ENCODE measurements at places on chromosomes 4 and X.

- no peak for DNase-seq
These were observed 4.8 kb downstream of the ADD1 start for GRCh38 chr4:2848449-2848848.

- no peak for DNase-seq
These were observed at the start of gene ENPP6 for GRCh38 chr4:184217634-184218033. Gene ENPP6 (minus strand): TSS chr4:184217873. CDS start chr4:184217819, 54 bp downstream.

GRCh38 chr4:152460488-152460887 is 75.4 kb downstream of the FBXW7 start:
- DNase-seq = peak; percentile 15

DNA sequence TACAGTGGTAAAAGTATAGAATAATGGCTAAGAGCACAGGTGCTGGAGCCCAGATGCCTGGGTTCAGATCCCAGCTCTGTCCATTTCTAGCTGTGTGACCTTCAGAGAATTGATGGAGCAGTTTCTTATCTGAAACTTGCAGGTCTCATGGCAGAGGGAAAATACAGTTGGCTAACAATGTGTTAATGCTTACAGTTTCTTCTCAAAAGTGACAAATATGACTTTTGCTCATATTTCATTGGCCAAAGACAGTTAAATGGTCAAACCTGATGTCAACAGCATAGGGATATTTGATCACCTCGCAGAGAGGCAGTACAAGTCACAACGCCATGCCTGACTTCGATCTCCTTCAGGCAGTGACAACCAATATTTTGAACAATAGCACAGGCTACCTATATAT is 60.2 kb upstream of the LCORL start:
- DNase-seq = no peak

DNA sequence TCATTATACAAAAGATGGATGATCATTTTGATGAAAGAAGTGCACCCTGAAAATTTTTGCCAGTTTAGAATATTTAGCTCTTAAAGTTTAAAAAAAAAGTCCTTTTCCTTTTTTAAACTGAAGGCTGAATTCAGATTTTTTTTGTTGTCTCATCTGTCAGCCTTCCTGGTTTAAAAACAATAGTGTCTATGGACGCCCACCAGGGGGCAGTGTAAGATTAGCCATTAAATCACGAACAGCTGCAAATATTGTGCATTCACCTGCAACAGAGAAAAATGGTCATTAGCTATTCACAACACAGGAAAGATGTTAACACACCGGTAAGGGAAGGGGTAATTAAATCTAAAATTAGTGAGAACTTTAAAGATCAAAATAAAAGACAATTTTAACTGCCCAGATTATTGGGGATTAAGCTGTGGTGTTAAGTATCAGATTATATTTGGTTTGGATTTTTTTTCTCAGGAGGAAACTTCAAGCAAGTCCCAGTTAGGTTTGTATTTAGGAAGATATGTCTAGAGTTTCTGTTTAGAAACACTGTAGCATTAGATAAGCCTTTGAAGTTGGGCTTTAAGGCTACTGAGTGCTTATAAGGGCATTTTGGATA is 4.4 kb upstream of the CXorf38 start:
- DNase-seq = peak; percentile 46

DNA sequence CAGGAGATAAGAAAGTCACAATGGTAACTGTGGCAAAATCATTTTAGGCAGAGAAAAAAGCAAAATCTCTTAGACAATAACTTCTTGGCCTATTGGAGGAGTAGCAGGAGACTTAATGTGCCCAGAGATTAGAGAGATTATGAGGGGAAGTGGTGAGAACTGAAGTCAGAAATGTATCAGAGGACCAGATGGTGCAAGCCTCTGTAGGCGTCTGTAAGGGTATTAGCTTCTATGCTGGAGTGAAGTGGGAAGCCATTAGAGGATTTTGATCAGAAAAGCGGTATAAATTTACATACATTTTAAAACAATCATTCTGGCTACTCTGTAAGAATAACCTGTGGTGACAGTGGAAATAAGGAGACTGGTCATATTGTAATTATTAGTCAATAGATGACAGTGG is 236.7 kb downstream of the FAT4 start:
- no peak for DNase-seq

GRCh38 chr4:157204634-157205244 is 15.8 kb upstream of the GRIA2 start:
- peak; percentile 3 for DNase-seq

DNA sequence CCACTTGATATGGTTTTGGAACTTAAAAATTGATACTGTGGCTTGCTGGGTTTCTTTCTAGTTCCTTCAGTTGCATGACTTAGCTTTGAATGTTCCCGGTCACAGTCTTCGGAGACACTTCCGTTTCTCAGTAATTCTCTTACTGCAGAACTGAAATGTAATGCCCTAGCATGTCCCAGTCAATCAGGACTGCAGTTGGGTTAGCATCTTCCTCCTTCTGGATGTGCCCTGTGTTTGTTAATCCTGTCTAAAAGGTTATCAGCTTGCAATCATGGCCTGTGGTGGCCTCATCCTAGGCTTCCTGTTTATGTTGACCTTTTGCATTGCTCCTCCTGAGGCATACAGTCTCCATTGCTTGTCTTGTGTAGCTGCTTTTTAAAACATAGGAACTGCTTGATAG is 275.9 kb downstream of the ARHGAP10 start:
- DNase-seq = peak; percentile 18

GRCh38 chr4:151671541-151672059 is 89.2 kb downstream of the GATB start:
- DNase-seq = no peak

- no peak for DNase-seq
These were observed 5.1 kb upstream of the APLN start for GRCh38 chrX:129659861-129660260.

DNA sequence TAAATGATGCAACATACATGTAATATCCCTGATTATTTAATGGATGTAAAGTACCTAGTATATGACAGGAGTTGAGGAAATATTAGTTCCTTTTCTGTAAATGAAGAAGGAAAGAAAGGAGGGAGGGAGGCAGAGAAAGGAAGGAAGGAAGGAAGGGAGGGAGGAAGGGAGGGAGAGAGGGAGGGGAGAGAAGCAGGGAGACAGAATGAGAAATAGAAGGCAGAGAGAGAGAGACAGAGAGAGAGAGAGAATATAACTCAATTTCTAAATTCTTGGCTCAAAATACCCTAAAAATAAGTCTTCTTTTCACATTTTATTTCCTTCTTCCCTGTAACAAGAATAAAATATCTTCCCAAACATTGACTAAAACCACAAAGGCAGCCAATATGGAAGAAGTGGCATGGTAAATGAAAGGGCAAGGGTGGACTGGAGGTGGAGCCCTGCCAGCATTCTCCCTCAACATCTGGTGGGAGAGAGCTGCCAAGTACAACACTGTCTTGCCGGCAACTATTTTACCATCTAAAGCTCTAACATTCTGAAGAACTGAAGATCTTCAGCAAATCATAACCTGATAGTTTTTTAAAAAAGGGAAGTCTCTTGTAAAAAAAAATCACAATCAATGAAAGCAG is 245.1 kb downstream of the PPP3CA start:
- no peak for DNase-seq

GRCh38 chrX:28920153-28920943 is 333.1 kb downstream of the IL1RAPL1 start:
- DNase-seq = no peak

DNA sequence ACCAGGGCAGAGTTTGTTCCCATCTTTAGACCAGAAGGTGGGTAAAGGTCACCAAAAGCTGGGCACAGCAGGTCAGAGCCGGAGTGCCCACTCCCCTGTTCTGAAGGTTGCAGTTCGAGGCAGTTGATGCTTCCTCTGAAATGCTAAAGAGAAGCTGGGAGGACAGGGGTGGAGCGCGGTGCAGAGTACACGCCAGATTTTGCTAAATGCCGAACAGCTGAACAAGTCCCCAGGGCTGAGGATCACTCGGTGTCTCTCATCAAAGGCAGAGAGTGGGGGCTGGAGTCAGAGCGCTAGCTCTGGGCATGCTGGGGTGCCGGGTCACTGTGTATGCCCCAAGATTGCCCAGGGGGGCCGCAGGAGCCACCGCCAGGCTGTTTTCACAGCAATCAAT is 197.0 kb downstream of the BCOR start:
- no peak for DNase-seq

GRCh38 chr4:68271851-68272357 is 26.4 kb upstream of the TMPRSS11B start:
- DNase-seq = peak; percentile 66

GRCh38 chrX:40104630-40104984 is 6.8 kb upstream of the BCOR start:
- peak; percentile 37 for DNase-seq

DNA sequence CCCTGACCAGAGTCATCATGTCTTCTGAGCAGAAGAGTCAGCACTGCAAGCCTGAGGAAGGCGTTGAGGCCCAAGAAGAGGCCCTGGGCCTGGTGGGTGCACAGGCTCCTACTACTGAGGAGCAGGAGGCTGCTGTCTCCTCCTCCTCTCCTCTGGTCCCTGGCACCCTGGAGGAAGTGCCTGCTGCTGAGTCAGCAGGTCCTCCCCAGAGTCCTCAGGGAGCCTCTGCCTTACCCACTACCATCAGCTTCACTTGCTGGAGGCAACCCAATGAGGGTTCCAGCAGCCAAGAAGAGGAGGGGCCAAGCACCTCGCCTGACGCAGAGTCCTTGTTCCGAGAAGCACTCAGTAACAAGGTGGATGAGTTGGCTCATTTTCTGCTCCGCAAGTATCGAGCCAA is 11.0 kb downstream of the MAGEA4 start:
- no peak for DNase-seq

- no peak for DNase-seq
These were observed 164.4 kb downstream of the FBXO8 start for GRCh38 chr4:174119051-174119450.

GRCh38 chr4:105758958-105759357 is 50.4 kb downstream of the GSTCD start:
- DNase-seq = no peak

DNA sequence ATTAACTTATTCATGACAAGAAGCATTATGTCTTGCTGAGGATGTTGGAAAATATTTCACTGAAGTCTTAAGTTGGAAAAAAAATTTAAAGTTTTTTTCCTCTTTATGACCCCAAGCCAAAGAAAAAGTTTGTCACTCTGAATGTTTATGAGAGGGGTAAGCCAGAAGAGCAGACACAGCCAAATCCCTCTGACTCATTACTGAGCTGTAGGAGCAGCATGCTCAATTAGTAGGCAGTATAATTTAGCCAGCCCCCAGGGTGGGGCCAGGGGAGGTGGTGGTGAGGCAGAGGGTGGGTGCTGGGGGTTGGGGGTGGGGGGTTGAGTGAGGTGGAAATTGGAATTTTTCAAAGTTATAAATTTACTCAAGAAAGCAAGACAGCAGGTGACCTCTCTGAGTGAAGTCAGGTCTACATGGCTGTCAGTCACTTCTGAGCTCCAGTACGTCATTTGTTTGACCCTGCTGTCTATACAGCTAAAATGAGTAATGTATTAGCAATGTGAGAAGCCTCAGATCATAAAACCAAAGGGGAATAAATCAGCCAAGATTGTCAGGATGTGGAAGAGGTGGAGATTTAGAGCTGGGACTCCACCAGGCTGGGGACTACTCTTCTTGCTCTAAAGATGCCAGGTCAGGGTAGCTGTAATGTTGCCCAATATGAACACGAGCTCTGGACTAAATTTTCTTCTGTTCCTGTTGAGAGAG is 98.8 kb upstream of the NDP start:
- peak; percentile 18 for DNase-seq

DNA sequence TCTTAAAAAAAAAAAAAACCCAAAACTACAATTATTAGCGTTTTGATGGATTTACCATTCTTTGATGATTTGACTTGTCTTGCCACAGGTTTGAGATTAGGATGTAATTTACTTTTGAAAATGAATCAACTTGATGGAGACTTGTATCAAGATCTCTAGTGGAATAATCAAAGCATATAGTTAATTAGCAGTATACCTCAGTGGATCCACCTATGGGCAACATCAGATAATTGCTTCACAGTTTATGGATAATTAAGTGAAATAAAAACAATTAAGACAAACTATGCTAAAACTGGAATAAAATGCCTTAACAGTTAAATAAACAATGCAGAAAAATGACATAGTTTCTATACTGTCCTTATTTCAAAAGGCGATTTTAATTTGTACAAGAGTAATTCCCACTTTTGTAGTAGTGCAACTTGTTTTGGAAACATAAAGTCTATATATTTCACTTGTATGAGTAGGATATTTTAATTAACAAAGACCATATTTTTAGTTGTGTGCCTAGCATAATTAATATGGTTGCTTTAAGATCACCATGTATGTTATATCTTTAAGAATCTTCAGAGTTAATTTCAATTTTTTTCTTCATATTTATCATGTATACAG is 4.2 kb downstream of the CPEB2 start:
- peak; percentile 20 for DNase-seq

DNA sequence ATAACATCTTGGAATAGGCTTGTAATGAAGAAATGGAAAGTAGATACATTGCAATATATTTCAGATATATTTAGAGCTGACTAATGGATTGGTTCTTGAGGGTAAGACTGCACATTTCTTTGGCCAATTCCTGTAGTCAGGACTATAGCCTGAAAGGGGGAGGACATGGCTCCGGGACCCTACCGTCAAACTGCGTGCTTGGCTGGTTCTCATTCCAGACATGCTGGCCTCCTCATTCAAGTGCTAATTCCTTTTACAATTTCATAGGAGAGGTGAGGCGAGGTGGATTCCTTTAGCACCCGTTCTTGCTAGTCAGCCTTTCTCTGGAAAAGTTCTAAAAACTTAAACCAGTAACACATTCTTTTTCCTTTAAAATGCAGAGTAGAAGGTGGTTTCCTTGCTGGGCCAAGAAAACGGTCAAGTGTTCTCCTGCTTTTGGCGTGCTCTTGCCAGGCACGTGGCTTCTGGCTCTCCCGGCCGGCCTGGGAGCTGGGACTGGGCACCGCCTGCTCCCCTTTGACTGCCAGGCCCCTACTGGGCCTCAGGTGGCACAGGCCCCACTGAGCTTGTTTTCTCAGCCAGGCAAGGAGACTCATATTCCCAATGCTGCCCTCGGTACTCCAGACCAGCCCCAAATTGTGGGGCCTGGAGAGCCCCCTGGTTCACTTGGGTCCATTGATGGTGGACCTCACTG is 167.2 kb downstream of the STK32B start:
- DNase-seq = no peak

DNA sequence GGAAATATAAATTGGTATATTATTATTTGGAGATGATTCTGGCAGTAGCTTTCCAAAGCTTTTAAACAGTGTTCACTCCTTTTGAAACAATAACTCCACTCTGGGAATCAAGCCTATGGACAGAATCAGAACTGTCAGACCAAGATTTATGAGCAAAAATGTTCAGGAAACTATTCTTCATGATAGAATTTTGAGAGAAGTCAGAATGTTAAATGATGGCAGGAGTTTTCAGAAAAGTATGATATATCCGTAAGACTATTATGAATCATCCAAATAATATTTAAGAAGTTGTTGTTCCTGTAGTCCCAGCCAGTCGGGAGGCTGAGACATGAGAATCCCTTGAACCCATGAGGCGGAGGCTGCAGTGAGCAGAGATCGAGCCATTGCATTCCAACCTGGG is 50.5 kb upstream of the ADGRG2 start:
- DNase-seq = no peak

- DNase-seq = peak; percentile 7
These were observed 2.9 kb downstream of the PAK3 start for GRCh38 chrX:111098874-111099273.

GRCh38 chr4:876780-877179 is 50.9 kb upstream of the CPLX1 start:
- DNase-seq = no peak

Data from ACHN (cell line).